ENCODE measurements at places on chromosomes 7 and 10.

DNA sequence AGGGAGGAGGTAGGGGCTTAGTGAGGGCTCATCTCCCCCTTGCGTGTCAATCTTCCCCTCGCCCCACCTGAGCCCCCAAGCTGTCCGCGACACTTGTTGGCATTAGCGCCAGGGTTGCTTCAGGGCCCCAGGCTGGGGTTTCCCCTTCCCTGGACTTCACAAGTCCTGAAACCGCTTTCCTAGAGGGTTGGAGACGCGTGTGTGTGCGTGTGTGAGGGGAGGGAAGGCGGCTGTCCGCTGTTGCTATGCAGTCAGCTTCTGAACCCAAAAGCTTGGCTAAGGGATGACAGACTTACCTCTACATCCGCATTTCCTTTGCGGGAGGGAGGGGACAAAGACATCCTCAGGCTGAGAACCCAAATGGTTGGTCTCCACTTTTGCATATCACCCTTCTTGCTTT is 803 bp downstream of the GOLGA7B start:
- DNase-seq, result no peak

- DNase-seq, result no peak
Observed at GRCh38 chr10:86042161-86042560, 324.4 kb downstream of the GRID1 start.

GRCh38 chr7:80273327-80273726 is 138.7 kb downstream of the GNAI1 start:
- no peak for DNase-seq

GRCh38 chr10:11993834-11994468 is 48.7 kb downstream of the UPF2 start:
- no peak for DNase-seq

DNA sequence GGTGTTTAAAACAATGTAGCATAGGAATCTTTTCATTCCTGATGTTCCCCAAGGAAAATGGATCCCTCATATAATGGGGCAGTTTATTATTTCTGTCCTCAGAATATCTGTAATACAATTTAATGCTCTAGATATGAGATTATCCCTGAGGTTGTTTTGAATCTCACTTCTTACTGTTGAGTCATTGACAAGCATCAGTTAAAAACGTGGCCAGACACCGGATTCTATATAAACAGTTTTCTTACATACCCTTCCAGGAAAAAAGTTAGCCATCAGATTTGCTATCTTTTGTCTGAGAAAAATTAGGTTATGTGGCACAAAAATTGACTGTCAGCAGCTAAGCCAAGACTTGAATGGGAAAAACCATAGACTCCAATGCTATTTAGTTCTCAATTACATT is 539.8 kb upstream of the CELF2 start:
- no peak for DNase-seq

GRCh38 chr10:101880232-101880573 is 36.6 kb upstream of the KCNIP2 start:
- no peak for DNase-seq

DNA sequence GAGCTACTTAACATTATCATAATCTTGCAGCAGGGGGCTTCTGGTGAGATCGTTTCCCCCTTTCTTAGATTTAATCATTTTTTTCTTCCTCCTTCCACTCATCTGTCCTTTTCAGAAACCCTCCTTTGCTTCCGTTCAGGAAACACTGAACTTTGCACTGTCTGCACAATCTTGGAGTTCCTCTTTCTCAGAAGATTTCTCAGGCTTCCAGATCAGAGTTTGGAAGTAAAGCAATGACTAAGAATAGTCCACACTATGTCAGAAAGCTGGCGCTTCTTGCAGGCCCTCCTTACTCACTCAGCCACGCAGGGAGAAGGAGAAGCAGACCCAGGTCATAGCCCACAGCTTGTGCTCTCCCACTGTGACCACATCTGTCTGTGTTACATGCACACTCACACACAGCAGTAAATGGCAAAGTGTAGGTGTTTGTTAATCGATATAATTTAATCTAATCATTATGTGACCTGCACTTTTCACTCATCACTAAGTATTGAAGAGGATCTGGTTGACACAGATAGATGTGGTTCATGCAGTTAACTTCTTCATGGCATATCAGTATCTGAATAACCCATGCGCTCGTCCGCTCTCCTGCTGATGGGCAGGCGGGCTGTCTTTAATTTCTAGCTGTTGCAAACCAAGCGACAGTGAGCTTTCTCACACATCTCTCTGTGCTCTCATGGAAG is 30.2 kb downstream of the ALOX5 start:
- peak; percentile 53 for DNase-seq

GRCh38 chr10:129866894-129867293 is 97.2 kb downstream of the EBF3 start:
- DNase-seq, result no peak

GRCh38 chr7:33130184-33130583 is 820 bp downstream of the BBS9 start:
- no peak for DNase-seq

DNA sequence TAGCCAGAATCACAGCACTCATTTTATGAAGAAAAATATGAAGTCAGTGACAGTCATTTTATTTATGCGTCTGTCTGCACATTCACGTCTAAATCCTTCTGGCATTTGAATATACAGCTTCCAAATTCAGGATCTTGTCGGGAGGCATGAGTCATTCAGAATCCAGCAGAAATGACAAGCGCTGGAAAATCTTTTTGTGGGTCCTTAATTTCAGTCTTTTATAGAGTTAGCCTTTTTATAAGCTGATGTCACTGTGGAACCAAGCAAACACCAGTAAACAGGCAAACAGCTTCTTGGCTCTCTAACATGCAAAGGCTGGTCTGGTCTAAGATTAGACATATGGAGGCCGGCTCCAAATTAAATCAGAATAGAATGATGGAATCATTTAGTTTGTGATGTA is 388.2 kb upstream of the TEX47 start:
- no peak for DNase-seq

DNA sequence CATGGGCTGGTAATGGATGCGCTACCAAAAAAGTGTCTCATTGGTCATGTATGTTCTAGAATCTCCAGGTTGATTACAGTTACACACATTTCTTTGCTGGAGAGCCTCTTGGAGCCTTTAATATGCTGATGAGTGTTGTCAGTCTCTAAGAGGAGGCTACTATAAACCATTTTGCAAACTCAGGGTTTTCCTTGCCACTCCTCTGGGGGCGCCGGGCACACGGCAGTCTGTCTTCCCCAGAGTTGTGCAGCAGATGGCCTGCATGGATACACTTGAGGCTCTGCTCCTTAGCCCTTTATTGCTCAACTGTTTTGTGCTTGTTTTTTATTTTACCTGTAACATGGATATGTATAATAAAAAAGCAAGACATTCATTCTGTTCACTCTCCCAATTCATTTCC is 196.5 kb downstream of the ACTR3B start:
- no peak for DNase-seq

DNA sequence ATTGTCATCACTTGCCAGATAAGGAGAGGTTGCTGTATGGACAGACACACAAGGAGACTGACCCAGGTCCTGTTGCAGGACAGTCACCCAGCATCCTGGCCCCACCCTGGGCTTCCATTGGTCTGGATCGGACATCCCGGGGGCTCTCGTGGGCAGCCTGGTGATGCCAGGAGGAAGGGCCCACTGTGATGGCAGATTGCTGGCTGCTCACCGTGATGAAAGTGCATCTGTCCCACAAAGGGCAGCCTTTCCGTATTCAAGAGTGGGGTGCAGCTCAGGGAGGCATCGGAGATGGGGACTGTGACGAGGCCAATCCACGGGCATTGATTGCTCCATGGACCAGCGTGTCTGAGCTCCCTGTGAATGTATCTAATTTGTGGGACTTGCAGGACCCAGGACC is 41.3 kb downstream of the PRKAG2 start:
- no peak for DNase-seq

- no peak for DNase-seq
Observed at GRCh38 chr7:157817433-157817832, 480.6 kb downstream of the DNAJB6 start.

DNA sequence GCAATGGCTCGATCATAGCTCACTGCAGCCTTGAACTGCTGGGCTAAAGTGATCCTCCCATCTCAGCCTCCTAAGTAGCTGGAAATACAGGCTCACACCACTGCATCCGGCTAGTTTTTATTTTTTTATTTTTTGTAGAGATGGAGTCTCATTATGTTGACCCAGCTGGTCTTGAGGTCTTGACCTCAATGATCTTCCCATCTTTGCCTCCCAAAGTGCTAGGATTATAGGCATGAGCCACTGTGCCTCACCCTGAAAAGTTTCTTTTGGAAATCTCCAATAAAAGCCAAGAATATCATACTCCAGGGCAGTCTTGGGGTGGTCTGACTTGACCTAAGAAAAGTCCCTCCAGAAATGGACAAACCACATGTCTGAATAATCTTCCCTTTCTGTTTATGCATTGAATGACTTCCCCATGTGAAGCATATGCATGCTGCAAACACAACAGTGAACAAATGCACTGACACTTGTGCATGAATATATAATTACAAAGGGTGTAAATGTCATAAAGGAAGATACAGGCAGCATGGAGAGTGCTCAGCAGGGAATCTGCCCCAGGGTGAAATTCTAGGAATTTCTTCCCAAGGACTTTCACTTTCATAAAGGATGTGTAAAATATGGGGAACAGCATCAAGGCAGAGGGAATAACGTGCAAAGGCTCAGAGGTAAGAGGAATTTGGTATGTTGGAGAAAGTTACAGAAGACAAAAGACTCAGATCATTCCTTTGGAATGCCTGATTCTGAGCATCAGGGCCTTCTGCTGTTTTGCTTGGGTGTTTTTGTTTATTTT is 142.4 kb upstream of the LYZL1 start:
- DNase-seq, result no peak

DNA sequence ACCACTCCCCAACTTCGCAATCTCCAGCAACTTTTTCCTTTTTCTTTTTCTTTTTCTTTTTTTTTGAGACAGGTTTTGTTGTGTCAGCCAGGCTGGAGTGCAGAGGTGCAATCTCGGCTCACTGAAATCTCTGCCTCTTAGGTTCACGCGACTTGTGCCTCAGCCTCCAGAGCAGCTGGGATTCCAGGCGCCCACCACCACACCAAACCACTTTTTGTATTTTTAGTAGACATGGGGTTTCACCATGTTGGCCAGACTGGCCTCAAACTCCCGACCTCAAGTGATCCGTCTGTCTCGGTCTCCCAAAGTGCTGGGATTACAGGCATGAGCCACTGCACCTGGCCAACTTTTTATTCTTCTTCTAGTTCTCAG is 55.0 kb downstream of the KIAA1549 start:
- DNase-seq, result no peak

DNA sequence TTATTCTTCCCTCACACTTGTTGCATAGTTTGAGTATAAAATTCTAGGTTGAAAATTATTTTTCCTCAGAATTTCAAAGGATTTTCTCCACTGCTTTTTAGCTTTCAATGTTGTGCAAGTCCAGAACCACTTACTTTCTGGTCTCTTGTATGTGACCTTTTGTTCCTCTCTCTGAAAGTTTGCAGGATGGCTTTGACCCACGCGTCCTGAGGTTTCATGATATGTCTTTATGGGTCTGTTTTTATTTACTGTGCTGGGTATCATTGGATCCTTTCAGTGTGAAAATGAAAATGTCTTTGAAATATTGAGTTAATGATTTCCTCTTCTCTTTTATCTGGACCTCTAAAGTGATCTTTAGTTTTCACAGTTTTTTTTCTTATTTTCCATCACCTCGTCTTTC is 38.5 kb downstream of the C1GALT1 start:
- DNase-seq, result no peak

DNA sequence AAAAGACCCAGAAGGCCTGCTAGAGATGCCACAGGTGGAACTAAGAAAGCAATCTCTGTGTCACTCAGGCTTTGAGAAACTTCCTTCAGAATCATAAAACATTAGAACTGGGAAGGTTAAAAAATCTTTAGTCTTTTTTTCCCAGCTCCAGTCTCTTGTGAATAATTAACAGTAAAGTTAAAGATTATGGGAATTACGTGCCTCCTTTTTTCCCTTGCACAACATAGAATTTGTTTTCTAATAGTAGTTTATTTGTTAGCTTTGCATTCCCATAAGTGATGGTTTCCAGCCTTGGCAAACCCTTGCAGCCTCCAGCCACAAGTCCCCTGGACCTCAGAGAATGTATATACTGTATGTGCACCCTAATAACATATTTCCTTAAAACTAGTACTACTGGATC is 128.3 kb downstream of the TPST1 start:
- DNase-seq, result no peak

- DNase-seq, result peak; percentile 20
Observed at GRCh38 chr10:75108684-75109458, 2.6 kb upstream of the SAMD8 start.

DNA sequence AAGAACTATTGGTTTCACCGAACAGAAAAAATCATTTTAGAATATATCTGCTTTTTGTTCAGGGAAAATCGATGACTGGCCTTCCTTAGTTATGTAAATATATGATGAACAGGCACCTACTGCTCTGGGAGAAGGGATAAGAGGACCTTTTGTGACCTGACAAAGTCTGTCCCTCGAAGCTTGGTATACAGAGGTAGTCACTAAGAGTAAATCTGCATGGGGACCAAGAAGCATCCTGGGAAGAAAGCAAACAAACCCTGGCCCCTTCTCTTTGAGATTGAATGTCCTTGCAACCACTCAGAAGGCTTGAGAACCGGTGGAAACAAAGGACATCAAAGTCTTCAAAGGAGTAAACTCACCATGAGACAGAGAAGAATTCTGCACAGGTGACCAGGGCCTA is 52.3 kb downstream of the SKIDA1 start:
- no peak for DNase-seq

DNA sequence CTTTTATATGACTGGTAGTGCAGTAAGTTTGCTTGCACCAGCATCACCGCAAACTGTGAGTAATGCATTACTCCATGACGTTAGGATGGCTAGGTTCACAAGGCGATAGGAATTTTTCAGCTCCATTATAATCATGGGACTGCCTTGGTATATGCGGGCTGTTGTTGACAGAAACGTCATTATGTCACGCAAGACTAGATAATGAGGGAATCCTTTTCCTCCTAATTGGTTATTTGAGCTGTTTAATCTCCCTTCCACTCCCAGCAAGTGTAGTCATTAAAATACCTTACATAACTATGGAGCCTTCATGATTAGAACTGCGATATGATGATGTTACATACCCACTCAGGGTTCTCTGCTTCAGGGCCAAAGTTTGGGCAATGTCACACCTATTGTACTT is 17.3 kb downstream of the KLLN start:
- no peak for DNase-seq

DNA sequence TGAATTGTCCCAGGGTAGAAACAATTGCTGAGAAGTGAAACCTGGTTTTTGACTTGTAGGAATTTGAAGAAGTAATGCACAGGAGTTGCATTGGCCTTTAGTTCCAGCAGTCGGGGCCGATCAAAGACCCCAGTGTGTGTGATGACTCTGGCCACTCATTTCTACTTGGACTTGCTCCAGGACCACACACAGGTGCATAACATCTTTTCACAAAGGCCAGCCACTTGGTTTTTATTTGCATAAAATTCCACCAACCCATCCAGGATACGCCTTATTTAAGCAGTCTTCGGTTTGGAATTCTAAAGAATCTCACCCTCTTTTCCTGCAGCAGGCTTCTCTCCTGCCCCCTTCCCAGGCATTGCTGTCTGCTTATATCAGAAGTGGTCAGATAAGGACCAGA is 162.0 kb upstream of the HABP2 start:
- DNase-seq, result no peak

GRCh38 chr7:2921653-2922347 is 77.7 kb upstream of the GNA12 start:
- DNase-seq, result no peak
